ENCODE measurements at places on chromosomes 6 and 20.
A peak's percentile ranks its signal among the peaks of the same experiment; 100 is the strongest.

GRCh38 chr6:144140867-144141266, 9.4 kb upstream of the STX11 start:
- no peak for DNase-seq

DNA sequence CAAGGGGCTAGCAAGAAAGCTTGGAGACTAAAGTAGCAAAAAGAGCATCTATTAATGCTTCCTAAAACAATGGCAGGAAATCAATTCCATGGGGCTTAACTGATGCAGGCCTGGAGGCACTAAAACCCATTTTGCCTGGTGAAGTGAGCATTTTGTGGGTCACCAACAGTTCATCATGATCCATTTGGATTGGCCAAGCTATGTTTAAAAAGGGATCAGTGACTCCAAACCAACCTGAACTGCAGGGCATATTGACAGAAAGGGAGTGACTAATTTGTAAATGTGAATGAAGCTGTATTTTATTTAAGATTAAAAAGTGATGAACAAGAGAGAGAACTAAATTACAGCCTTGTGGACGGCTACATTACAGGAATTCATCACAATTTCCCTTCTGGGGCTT, 132.0 kb downstream of the PCSK2 start:
- no peak for DNase-seq

DNA sequence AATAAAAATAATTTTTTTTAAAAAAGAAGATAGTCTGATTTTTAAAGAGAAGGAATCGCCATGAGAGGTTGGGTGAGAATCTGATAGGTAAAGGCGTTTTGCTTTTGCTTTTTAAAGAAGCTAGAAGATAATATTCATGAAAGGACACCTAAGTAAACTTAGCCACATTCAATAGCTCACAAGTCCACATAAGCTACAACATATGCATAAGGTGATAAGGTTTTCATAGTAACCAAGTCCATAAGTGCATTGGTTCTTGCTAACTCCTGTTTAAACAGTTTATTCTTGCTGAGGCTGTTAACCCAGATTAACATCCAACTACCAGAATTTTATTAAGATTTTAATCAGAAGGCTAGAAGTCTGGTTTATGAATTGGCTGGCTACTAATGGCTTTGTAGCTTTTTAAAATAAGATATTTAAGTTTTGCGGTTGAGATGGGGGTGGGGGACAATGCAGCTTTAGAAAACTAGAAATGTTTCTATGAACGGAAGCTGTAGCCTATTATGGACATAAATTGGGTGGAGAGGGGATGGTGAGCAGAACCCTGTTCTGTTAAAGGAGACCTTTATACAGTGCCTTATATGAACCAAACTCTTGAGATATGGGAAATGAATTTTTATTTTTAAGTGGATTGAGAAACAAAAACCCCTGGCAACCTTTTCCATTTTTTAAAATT, 235.1 kb downstream of the ZFAND3 start:
- DNase-seq = no peak

DNA sequence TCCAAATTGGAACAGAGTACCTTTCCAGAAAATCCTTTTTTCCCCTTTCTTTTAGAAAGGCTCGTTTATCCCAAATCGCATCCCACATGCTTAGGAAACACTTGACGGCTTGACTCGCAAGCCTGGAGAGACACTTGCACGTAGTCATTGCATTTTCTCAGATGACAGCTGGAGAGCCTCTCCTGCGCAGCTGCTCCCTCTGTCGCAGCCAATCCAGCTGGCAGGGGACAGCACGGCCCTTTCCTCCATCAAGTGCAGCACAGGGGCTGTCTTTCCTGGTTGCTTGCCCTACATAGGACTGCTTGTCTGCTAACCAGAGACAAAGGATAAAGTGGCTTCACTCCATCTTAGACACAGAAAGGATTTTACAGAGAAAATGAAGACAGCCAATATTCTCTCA, 77.6 kb upstream of the RGS17 start:
- no peak for DNase-seq

GRCh38 chr6:87803791-87804190, 101.8 kb upstream of the AKIRIN2 start:
- DNase-seq = no peak

DNA sequence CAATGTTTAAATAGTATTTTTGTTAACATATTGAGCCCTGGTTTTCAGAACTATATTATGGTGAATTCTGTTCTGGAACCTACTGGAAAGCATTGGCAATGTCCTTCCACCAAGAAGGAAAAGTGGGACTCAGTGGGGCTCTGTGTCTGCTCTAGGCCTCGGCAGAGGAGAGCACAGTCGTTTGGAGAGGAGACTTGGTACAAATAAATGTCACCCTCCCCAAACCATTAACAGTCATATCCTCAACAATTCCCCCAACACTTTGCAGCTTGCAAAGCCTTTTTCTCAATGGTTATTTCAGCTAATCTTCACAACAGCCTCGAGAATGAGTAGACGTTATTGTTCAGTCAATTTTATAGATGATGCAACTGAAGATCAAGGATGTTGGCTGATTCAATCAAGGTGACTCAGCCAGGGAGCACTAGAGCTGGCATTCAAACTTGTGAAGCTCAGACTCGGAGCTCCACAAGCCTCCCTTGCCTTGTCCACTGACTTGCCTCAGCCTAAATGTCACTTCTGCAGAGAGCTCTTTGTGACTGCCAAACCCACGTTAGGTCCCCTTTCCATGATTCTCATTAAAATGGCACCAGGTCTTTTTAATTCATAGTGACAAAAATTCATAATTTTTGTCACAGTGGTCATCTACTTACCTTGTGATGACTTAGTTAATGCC, 60.6 kb downstream of the TOX2 start:
- DNase-seq = no peak

DNA sequence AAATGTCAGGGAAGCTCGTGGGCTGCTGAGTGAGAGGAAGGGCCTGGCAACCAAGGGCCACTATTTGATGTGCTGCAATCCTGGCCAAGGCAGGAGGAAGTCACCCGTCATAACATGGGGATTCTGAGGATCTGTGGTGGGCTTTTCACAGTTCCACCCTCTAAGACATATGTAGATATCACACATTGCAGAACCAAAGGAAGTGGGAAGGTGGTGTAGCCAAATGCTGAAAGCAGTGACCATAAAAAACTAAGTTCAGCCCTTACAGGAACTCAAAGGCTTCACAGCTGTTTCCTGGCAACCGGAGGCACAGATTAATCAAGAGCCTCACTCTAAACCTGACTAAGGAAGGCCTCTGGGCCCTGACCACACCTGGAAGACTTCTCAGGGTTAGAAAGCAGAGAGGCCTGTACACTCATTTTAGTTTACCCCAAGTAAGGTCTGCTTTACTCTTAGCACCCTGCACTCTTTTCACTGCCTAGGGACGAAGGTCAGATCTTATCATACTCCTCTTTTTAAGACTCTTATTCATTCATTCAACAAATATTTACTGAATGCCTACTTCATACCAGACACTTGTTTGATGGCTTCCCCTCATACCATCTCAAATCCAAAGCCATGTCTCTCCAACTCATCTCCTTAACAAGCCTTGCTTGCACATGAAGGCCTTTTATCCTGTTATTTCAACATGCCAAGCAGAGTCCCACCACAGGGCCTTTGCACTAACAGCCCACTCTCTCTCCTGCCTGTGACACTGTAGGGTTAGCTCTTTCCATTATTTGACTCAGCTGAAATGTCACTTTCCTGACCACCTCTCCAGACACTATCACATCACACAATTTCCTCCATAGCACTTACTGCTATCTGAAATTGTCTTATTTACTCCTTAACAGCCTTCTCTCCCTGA, 2.6 kb downstream of the UBE2V1 start:
- no peak for DNase-seq

GRCh38 chr6:96164802-96165201, 149.0 kb downstream of the FUT9 start:
- DNase-seq = no peak

DNA sequence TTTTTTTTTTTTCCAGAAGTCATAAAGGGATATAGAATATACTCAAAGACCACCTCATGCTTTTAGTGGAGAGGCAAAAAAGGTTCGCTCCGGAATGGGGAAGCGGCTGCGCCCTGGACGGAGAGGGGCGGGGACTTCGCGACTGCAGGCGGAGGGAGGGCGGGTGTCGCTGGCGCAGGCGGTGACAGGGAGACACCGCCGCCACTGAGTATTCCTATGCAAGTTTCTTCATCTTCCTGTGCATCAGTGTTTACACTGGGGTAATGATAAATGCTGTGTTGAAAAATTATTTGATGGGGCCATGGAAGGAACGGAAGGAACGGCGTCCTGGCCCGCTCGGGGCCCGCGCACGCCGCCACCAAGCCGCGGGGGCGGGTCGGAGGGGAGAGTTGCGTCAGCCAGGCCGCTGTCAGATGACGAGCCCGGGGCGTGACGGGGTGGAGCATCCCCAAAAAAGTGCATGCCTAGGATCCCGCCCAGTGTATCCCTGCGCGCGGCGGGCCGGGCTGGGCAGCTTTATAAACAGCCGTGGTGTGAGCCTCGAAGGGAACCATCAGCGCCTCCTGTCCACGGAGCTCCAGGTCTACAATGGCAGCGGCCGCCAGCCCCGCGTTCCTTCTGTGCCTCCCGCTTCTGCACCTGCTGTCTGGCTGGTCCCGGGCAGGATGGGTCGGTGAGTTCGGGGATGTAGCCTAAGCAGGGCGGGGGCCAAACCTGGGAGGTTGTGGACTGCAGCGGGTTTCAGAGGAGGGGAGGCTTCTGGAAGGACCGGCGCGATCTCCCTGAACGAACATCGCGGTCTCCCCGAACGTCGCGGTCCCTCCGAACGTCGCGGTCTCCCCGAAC, at the start of gene ULBP1:
ULBP1 (plus strand) TSS at position 482 of the 846 bp plus-strand sequence; CDS start at position 589, 107 bp downstream.
- DNase-seq = peak; percentile 71

DNA sequence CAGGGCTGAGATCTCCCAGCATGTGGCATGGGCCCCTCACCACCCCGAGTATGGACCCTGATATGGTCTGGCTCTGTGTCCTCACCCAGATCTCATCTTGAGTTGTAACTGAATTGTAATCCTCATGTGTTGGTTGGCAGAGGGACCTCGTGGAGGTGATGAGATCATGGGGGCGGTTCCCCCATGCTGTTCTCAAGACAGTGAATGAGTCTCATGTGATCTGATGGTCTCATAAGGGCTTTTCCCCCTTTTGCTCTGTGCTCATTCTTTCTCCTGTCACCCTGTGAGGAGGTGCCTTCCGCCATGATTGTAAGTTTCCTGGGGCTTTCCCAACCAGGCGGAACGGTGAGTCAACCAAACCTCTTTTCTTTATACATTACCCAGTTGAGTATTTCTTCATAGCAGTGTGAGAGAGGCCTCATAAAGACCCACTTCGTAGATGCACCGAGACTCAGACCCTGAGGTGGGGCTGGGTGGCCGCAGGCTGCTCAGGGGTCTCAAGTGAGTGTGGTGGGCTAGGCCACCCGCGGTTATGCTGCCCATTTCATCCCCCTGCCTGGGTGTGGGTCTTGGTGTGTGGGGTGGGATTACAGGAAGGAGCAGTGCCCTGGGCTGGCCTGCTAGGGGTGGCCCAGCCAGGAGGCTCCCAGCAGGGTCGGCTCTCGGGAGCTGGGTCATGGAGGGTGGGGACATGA, 26.2 kb upstream of the GATA5 start:
- peak; percentile 68 for DNase-seq

DNA sequence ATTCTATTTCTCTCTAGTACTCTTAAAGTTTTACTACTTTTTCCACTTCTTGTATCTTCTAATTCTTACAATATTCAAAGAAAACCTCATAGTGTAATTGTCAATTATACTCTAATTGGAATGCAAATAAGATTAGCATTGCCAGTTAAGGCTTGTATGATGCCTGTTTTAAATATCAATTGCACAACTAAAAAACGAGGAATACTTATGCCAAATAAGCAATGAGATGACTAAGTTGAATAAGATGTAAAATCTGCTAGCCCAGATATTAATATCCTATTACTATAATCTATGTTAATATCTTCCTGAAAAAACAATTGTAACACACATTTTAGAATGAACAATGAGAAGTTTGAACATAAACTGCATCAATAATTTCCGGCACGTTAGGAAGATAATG, 13.3 kb upstream of the AKAP7 start:
- DNase-seq = no peak

GRCh38 chr20:38141889-38142494, 23.1 kb downstream of the TGM2 start:
- DNase-seq = no peak

DNA sequence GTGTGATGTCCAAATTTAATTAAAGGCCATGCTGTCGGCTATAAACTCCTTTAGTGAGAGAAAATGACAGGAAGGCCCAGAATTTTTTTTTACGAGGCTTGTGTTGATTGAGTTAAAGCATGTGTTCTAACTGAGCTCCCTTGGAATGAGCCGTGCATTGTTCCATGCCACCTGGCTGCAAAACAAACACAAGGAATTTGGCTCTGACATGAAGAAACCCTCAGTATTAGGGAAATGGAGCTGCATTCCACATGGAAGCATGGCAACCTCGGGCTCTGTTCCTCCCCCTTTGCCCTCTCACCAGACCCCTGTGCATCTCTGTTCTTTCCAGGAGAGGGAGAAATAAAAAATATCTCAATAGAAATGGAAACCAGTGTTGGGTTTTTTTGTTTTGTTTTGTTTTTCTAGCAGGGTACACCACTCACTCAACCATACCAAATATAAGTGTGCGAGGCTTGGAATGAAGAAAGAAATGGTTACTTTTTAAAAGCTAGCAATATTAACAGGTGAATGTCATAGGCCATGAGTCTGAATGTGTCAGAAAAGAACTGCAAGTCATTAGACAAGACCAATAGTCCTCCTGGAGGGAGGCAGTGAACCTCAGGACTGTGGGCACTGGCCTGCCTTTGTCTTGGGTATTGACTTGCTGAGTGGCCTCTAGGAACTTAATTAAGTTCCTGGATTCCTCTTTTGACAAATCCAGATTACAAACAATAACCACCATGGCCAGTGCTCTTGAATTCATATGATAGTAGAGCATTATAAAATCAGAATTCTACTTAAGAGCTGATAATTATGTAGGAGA, 935.1 kb downstream of the KIF16B start:
- DNase-seq = no peak

GRCh38 chr20:32707691-32708581, 34.2 kb upstream of the C20orf203 start:
- DNase-seq = no peak
